ENCODE measurements at places on chromosomes 7 and 10. TPM values are rescaled to one million over a fixed set of nuclear protein-coding genes. Genes with fewer than 3 reads are reported as not detected.

DNA sequence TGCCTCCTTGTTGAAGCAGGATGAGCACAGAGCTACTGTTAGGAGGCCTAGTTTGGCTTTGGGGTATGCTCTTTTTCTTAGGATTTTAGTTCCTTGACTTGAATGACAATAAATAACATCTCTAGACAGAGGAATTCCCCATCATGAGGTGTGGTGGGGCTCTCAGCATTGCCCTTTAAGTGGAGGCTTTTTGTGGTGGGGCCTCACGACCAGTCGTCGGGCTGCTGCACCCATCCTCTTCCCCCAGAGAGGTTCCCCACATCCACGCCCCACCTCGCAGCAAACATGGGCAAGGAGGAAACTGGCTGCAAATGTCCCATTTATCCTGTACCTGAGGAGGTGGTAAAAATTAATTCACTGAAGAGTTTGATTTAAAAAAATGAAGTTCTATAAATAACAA lies 36.1 kb upstream of the TARP start:
- peak; percentile 23 for DNase-seq
- peak overlapping the region; percentile 32 for H3K4me3 ChIP-seq
- peaks cover 4% of the 10 kb centered on the region for H3K36me3 ChIP-seq
- H3K27ac ChIP-seq = peak overlapping the region; percentile 72
- H3K4me1 ChIP-seq = peaks cover 11% of the 10 kb centered on the region
- no peaks in the 10 kb centered on the region for H3K27me3 ChIP-seq

DNA sequence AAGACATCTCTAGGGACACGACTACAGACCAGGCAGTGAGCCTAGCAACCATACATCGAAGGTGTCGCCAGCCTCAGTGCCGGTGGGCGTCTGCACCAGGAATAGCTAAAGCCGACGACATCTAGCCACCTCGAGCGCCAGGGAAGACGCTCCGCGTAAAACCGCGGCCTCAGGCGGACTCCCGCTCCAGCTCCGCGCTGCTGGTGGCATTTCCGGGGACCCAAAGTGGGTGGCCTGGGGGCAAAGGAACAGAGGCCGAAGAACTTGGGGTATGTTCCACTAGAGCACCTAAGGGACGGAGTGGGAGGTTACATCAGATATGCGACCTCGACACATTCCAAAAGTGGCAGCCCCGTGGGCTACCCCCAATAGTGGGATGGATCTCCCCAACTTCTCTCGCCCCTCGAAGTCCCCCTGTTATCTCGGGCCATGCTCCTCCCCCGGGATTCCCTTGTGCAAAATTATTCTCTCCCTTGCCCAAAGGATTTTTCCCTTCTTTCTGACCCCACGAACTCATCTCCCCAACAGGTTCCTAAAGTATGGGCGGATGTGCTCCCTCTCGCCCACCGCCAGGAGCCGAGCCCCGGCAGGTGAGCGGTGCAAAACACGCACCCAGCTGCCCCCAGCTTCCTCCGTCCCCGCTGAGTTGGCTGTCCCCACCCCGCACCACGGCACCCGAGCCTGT lies 1.2 kb downstream of the KCNMA1 start:
- no peak overlapping the region for H3K27ac ChIP-seq
- peak overlapping the region; percentile 84 for H3K4me3 ChIP-seq
- peaks cover 4% of the 10 kb centered on the region for H3K4me1 ChIP-seq
- peaks cover 71% of the 10 kb centered on the region for H3K27me3 ChIP-seq
- no peak for DNase-seq

DNA sequence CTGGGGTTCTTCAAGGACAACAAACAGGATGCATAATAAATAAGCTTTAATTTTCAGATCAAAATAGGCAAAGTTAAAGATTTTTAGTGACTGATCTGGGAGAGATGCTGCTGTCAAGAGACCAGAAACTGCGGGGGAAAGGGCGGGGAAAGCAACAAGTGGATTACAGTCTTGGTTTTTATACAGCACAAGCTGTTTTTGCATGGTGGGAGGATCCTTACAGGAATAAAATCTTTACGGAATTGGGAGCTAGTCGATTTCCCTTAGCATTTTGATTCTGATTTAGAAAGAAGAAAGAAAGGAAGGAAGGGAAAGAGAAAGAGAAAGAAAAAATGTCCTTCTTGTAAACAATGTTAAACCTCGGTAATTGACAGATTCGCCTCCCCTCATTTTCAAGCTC lies 242.3 kb upstream of the SP8 start:
- H3K36me3 ChIP-seq = no peaks in the 10 kb centered on the region
- no peak overlapping the region for H3K4me3 ChIP-seq
- H3K4me1 ChIP-seq = no peaks in the 10 kb centered on the region
- no peak for DNase-seq
- H3K27me3 ChIP-seq = no peaks in the 10 kb centered on the region

The MRLN gene
- not detected for total RNA-seq
